ENCODE measurements at places on chromosomes 13 and 19.
A peak's percentile ranks its signal among the peaks of the same experiment; 100 is the strongest.

- DNase-seq = peak; percentile 31
Measured at GRCh38 chr19:57267291-57267690, 13.0 kb upstream of the ZNF460 start.

GRCh38 chr13:92589955-92590354 lies 636.7 kb upstream of the GPC6 start:
- no peak for DNase-seq

DNA sequence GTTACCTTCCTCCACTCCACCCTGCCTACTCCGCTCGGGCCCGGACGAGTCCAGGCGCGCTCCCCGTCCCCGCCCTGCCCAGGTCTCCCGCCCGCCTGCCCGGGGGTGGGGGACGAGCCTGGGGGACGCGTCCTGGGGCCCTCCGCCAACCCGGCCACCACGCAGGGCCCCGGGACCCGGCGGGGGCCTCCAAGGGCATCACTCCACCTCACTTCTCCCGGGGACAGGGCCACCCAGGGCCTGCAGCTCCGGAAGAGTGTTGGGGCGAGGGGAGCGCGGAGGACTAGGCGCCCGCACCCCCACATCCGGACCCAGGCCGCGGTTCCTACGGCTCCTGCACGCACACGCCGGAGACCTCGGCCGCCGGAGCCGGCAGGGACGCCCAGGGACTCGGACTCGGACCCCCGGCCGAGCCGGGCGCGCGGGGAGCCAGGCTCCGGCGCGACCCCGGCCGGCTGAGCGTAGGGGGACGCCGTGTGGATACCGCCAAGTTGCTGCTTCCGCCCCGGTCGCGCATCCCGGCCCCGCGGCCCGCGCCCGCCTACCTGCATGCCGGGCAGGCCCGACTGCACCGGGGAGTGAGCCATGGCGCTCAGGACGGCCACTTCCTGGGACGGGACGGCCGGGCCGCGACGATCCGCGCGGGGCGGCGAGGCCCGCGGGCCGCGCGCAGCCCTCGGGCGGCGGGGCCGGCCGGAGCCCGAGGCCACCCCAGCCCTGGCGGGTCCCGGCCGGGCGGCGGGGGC lies 534 bp downstream of the STK24 start:
- no peak for DNase-seq

- no peak for DNase-seq
Measured at GRCh38 chr13:46643165-46643777, 90.3 kb downstream of the LRCH1 start.

DNA sequence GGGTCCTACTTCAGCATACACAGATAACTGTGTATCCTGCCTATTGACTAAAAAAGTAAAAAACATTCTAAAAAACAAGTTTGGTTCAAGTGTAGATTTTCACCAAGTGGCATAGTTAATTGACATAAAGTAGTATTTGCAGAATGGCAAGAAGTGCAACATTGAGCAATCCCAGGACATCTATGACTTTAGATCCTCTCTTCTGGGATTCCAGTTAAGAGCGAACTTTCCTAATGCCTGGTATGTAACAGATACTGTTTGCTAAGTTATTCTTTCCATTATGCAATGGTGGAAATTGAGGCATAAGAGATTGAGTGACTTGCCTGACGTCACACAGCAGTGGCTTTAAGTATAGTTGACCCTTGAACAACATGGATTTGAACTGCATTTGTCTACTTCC lies 96.1 kb downstream of the ZMYM2 start:
- DNase-seq = no peak

- no peak for DNase-seq
Measured at GRCh38 chr13:45817833-45818232, 33.7 kb downstream of the SIAH3 start.

GRCh38 chr13:113602291-113602988 lies 17.9 kb downstream of the TFDP1 start:
- DNase-seq = no peak

GRCh38 chr19:620166-620862 lies 13.0 kb downstream of the POLRMT start:
- no peak for DNase-seq

DNA sequence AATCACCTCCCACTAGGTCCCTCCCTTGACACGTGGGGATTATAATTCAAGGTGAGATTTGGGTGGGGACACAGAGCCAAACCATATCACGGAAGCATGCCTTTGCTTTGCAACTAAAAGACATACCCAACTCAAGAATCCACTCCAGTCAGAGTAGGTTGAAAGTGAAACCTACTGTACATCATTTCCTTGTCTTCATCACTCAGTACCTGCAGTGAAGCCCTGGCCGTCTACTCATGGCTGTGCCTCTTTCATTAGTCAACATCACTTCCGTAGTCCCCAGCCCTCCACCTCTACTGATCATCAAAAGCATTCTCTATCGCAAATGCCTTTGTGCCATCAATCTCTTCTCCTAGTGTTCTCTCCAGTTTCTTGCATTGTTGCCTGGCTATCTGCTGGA lies 343.1 kb upstream of the ARGLU1 start:
- DNase-seq = no peak

- no peak for DNase-seq
Measured at GRCh38 chr19:28963486-28964250, 249.3 kb downstream of the UQCRFS1 start.

DNA sequence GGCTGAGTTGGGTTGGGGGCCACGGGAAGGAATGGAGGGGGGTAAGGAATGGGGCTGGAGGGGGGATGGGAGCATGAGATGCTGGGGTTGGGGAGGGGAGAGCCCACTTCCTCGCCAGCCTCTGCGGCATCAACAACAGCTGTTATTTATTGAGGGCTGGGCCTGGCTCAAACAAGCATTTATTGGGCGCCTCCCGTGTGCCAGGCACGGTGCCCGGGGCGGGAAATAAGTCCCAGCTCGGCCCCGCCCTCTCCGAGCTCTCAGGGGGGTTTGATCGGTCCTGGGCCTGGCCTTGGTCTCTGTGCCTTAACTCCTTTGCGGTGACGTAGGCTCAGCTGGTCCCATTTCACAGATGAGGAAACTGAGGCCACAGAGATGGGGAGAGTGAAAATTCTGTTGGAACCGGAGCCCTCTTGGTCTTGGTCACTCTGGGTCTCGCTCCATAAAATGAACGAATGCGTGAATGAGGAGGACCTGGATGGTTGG lies 919 bp upstream of the ADAMTS10 start:
- no peak for DNase-seq

GRCh38 chr13:99322297-99323103 lies 15.3 kb upstream of the GPR183 start:
- peak; percentile 78 for DNase-seq

- DNase-seq = no peak
Measured at GRCh38 chr19:50821622-50822021, 2.0 kb downstream of the KLK1 start.

GRCh38 chr19:3509566-3509989 lies 3.5 kb downstream of the FZR1 start:
- DNase-seq = no peak

DNA sequence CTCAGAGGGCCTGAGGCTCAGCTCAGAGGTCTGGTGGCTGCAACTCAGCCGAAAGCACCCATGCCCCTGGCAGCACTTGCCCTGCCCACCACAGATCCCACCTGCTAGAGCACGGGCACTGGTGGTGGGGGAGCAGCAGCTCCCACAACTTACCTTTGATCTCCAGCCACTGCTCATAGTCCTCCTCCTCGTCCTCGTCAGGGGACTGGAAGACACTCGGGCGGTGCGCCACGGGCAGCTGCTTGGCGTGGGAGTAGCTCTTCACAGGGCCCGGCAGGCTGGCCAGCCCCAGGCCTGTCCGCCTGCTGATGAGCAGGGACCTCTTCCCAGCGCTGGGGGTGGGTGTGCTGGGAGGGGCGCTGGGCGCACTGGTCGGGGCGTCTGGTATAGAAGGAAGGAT lies 14.6 kb downstream of the SUGP1 start:
- no peak for DNase-seq

DNA sequence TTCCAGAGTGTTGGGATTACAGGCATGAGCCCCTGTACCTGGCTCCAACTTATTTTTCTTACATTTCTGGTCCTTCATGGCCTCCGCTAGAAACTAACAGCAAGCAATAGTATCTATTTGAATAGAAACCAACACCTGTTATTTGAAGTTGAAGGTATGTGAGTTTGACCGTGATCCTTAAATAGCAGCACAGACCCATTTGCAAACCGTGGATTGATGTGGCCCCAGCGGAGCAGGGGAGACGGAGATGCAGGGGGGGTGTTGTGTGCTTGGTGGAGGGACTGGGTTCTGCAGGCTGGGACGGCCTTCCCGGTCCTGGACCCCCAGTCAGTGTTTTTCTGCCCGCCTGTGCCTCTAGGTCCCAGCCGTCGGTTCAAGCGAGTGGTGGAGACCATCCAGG lies 16.9 kb downstream of the TMEM150B start:
- DNase-seq = no peak

DNA sequence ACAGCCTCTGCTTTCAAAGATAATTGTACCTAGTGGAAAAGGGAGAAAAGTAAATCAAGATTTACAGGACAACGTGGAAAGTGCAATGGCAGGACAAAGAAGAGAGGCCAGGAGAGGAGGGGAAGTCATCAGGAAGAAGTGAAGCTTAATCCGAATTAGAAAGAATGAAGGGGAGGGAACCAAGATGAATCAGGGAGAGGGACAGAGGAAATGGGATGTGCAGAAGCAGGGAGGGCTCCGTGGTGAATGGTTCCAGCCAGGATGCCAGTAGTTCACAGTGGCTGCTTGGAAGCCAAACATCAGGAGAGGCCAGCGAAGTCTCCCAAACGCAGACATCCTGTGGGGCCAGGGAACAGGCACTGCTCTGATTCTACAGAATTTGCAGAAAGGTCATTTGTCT lies 144.4 kb downstream of the LIG4 start:
- DNase-seq = no peak

- peak; percentile 75 for DNase-seq
Measured at GRCh38 chr19:47157431-47158321, 27.0 kb downstream of the SAE1 start.

GRCh38 chr19:49681830-49682229 lies 4.8 kb downstream of the PRMT1 start:
- DNase-seq = no peak

GRCh38 chr19:19591133-19591825 lies 27.2 kb downstream of the PBX4 start:
- DNase-seq = peak; percentile 73

DNA sequence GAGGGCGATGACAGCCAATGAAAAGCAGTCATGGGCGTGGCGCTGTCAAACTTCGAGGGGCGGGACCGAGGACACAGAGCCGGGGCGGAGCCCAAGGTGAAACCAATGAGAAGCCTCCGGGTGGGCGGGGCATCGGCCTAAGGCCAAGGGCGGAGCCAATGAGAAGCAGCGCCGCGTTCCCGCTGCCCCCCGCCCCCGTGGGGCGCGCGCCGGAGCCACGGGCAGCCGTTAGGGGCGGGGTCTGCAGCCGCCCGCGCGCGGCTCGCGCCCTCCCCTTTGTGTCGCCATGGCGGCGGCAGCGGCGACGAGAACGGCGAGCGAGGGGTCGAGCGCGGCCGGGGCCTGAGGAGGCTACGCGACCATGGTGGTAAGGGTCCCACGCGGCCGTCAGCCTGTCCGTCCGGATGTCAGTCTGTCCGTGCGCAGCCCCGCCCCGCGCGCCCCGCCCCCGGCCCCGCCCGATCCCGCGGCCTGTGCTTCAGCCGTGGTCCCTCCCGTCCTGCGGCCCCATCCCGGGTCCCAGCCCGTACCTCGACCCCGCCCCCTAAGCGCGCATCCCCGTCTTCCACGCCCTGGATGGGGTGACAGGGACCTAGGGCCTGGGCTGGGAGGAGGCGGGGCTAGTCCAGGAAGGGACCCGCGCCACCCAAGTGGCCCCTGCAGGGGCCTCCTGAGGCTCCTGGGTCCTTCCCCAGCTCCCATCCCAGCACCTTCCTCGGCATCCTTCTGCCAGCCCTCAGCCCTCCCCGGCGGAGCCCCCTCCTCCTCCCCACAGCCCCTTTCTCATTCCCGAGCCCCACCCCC lies at the start of gene ARHGAP33:
ARHGAP33 (plus strand) TSS at position 267 of the 804 bp plus-strand sequence; CDS start at position 362, 95 bp downstream.
- DNase-seq = peak; percentile 93
